ENCODE measurements at places on chromosomes 4 and X.

GRCh38 chr4:78145622-78146021 is 88.5 kb downstream of the FRAS1 start:
- H3K27me3 ChIP-seq, result peaks cover 1% of the 10 kb centered on the region
- H3K36me3 ChIP-seq, result no peaks in the 10 kb centered on the region
- no peak overlapping the region for H3K27ac ChIP-seq
- DNase-seq, result no peak
- no peaks in the 10 kb centered on the region for H3K4me1 ChIP-seq

GRCh38 chr4:55303760-55304165 is 42.3 kb upstream of the SRD5A3 start:
- no peak overlapping the region for H3K4me3 ChIP-seq
- DNase-seq, result no peak
- H3K4me1 ChIP-seq, result no peaks in the 10 kb centered on the region
- peaks cover 1% of the 10 kb centered on the region for H3K27me3 ChIP-seq
- no peaks in the 10 kb centered on the region for H3K36me3 ChIP-seq

- DNase-seq, result no peak
- no peaks in the 10 kb centered on the region for H3K27me3 ChIP-seq
- H3K4me3 ChIP-seq, result no peak overlapping the region
- H3K36me3 ChIP-seq, result no peaks in the 10 kb centered on the region
- no peak overlapping the region for H3K27ac ChIP-seq
These were observed 5.0 kb upstream of the NSD2 start for GRCh38 chr4:1866189-1866661.

DNA sequence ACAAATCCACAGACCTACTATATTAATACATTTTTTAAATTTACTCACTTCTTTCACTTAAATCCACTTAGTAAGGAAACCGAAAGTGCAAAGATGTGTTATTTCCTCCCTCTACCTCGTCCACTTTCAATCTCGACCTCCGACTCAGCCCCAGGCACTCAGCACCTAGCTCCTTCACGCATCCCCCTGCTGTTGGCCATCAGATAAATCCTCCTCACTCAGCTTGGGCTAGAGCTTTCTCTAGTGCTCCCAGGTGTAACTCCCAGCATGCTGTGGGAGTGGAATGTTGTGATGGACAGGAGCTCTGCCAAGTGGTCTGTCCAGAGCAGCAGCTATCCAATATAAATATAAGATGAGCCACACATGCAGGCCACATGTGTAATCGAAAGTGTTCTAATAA is 26.7 kb upstream of the TEC start:
- no peaks in the 10 kb centered on the region for H3K36me3 ChIP-seq
- no peak overlapping the region for H3K27ac ChIP-seq
- H3K27me3 ChIP-seq, result peaks cover 4% of the 10 kb centered on the region
- H3K4me1 ChIP-seq, result peaks cover 3% of the 10 kb centered on the region
- no peak overlapping the region for H3K4me3 ChIP-seq

DNA sequence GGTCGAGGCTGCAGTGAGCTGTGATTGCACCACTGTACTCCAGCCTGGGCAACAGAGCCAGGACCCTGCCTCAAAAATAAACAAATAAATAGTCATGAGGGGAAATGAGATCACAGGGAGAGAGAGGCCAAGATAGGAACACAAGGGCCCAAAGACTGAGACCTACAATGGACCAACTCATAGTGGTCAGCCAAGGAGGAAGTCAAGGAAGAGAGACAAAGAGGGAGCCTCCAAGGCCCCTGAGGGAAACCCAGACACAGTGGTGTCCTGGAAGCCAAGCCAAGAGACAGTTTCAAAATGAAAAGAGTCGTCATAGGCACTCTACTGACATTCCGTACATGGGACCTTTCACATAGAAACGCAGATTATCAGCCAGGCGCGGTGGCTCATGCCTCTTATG is 153.3 kb downstream of the BCOR start:
- no peak overlapping the region for H3K27ac ChIP-seq
- DNase-seq, result no peak
- H3K4me3 ChIP-seq, result no peak overlapping the region
- H3K4me1 ChIP-seq, result peaks cover 15% of the 10 kb centered on the region
- H3K36me3 ChIP-seq, result no peaks in the 10 kb centered on the region
- no peaks in the 10 kb centered on the region for H3K27me3 ChIP-seq

- no peaks in the 10 kb centered on the region for H3K27me3 ChIP-seq
- H3K27ac ChIP-seq, result peak overlapping the region; percentile 76
- H3K4me1 ChIP-seq, result peaks cover 8% of the 10 kb centered on the region
- peak overlapping the region; percentile 92 for H3K4me3 ChIP-seq
These were observed 1.5 kb upstream of the IRAK1 start for GRCh38 chrX:154021131-154021611.

- H3K4me3 ChIP-seq, result no peak overlapping the region
- no peak overlapping the region for H3K27ac ChIP-seq
- DNase-seq, result no peak
- no peaks in the 10 kb centered on the region for H3K36me3 ChIP-seq
- no peaks in the 10 kb centered on the region for H3K4me1 ChIP-seq
These were observed 223.7 kb downstream of the PDHA2 start for GRCh38 chr4:96063639-96064038.

- H3K27ac ChIP-seq, result no peak overlapping the region
- no peak for DNase-seq
- no peaks in the 10 kb centered on the region for H3K27me3 ChIP-seq
- no peaks in the 10 kb centered on the region for H3K36me3 ChIP-seq
- H3K4me3 ChIP-seq, result peak overlapping the region; percentile 49
- peaks cover 3% of the 10 kb centered on the region for H3K4me1 ChIP-seq
These were observed 247.5 kb downstream of the CRLF2 start for GRCh38 chrX:964831-965416.

DNA sequence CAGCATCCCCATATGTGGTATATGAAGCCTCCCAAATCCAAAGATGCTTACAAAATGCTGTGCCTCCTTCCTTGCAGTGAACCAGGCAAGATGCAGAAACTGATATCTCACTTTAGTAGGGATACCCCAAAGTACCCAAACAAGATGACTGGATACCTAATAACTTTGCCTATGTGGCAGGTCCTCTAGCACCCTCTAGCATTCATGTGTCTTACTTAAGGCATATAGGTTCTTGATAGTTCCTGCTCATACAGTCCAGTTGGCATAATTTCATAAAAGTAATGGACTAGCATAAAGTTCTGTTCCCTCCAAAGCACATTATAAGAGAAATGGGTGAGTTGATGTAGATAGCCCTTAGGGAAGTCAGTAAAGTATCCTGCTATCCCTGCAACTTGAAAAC is 36.8 kb upstream of the SPP1 start:
- H3K36me3 ChIP-seq, result no peaks in the 10 kb centered on the region
- no peaks in the 10 kb centered on the region for H3K4me1 ChIP-seq
- DNase-seq, result no peak
- peaks cover 19% of the 10 kb centered on the region for H3K27me3 ChIP-seq

- no peak overlapping the region for H3K27ac ChIP-seq
- H3K4me3 ChIP-seq, result no peak overlapping the region
- peaks cover 4% of the 10 kb centered on the region for H3K4me1 ChIP-seq
- no peaks in the 10 kb centered on the region for H3K27me3 ChIP-seq
- H3K36me3 ChIP-seq, result peaks cover 24% of the 10 kb centered on the region
These were observed 15.8 kb downstream of the BCAP31 start for GRCh38 chrX:153708415-153708814.

GRCh38 chr4:78747475-78747922 is 28.7 kb upstream of the BMP2K start:
- H3K36me3 ChIP-seq, result no peaks in the 10 kb centered on the region
- no peak overlapping the region for H3K4me3 ChIP-seq
- DNase-seq, result no peak
- no peaks in the 10 kb centered on the region for H3K27me3 ChIP-seq
- H3K4me1 ChIP-seq, result no peaks in the 10 kb centered on the region
- no peak overlapping the region for H3K27ac ChIP-seq

All from activated CD4-positive, alpha-beta T cell treated with anti-CD3 and anti-CD28 coated beads, Interleukin-2, amount 10 ng/mL, durations not matched to agents 24 days and 14 days (primary cell).